ENCODE measurements at places on chromosomes 1 and 21.

DNA sequence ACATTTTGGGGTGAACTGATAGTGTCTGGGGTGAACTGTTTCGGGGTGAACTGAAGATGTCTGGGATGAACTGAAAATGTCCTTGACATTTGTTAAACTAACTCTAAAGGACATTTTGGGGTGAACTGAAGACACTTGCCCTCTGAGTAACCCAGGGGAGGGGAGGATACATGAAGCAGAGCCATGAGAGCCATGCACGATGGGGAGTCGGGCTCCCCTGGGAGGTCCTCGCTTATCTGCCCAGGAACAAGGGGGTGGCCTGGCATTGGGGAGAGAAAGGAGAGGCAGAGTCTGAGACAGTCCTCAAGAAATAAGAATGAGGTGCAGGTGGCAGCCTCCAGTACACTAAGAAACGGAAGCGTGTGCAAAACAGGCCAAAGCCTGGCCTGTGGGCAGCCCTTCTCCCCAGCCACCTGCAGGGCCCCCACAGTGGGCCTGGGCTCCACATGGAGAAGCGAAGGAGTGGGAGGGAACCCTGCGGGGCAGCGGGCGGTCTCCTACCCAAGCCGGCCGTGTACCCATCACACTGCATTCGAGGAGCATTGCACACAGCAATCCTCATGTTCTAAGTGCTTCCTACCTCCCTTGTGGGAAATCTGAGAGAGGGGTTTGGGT is 24.2 kb downstream of the RSPH1 start:
- DNase-seq, result no peak

DNA sequence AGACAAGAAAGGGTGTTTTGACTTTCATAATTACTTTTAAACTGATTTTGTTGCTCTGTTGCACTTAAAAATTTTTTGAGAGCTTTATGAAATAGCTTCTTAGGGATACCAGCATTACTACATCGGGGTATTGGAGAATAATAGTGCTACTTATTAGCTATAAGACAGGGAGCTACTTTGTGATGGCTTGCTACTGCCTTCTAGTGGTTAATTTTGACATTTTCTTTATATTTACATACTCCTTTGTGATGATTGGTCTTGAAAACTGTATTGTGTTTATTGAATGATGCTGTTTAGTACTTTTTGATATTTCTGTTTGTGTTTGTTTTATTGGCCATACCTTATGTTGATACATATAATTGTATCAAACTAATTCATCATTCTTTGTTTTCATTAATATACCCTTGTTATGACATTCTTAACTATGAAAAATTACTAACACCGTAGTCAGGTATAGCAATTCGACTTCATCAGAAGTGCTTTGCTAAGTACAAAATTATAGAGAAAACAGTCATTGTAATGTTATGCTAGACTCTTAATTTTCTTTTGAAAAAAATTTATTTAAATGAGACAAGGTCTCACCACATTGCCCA is 85.5 kb downstream of the CLIC4 start:
- no peak for DNase-seq

DNA sequence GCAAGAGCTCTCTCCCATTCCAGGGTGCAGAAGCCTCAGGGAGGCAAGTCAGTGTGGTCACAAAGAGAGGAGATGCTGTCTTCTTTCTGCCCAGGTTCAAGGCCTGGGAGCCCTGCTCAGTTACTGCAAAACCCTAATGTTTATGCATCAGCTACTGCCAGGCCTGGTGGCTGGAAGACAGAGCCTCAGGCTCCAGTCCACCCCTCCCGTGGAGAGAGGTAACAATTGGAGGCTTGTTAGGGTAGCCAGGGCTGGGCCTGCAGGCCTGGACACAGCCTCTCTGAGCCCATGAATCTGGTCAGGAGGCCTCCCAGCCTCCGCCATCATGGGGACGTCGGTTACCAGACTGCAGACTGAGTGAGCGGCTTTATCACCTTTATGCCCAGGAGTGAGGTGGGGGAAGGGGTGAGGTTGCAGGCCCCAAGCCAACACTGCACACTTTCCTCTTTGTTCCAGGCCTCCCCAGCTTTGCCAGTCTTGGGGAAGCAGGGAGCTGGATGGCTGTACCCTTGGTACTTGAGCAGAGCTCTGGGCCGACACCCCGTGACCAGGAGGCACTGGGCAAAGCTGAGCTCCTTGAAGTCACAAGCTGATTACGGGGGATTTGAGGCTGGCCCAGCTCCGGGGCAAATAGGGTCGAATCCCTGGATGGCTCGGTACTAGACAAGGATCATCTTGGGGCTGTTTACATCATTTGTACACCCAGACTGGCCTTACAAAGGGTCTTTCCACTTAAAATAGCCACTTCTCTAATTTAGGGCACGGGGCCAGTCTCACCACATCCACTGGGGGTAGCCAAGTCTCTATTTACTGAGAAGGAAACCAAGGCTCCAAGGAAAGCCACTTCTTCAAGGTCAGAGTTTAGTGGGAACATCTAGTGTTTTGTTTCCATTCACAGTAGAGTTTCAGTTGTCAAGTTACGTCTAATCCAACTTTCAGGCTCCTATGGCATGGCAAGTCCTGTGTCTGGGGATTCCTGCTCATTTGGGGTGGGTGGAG is 5.2 kb downstream of the SLC2A1 start:
- DNase-seq, result no peak

GRCh38 chr1:3593745-3594144 is 17.6 kb downstream of the MEGF6 start:
- DNase-seq, result no peak

GRCh38 chr1:925561-926421 is 2.1 kb downstream of the SAMD11 start:
- DNase-seq, result no peak

GRCh38 chr1:76390456-76390855 is 315.9 kb downstream of the ST6GALNAC3 start:
- DNase-seq, result no peak

- no peak for DNase-seq
Observed at GRCh38 chr1:31755850-31756492, 8.2 kb downstream of the ADGRB2 start.

- no peak for DNase-seq
Observed at GRCh38 chr1:64499966-64500365, 30.0 kb downstream of the CACHD1 start.

DNA sequence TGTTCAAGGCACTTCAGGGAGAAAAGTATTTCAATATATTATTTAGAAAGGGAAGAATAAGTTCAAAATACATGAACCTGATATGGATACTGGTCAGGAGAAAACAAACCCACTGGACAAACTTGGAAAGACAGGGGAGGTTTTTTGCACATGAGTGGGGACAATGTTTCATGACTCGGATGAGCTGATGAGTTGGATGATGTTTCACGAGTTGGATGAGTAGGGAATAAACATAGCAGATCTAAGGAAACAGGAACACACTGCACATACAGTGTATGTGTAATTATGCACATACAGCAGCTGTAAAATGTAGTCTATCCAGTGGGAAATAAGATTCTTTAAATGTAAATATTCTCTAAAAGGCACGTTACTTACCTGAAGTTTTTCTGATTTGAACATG is 682.9 kb upstream of the ADAMTS5 start:
- no peak for DNase-seq

DNA sequence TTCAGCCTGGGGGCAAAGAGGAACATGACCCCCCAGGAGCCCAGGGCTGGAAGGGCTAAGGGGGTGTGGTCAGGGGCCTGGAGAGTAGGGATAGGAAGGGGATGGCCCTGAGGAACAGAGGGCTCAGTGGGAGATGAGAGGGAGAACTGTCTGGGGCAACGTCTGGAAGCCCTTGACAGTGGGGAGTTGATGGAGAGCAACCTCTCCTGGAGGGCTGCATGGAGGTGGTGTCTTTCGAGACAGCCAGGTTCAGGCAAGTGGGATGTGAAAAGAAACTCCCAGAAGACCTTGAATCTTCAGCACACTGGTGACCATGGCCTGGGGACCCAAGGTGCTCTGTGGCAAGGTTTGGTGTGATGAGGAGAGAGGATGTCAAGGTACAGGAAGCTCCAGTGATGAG is 54.2 kb upstream of the RUNX3 start:
- no peak for DNase-seq

DNA sequence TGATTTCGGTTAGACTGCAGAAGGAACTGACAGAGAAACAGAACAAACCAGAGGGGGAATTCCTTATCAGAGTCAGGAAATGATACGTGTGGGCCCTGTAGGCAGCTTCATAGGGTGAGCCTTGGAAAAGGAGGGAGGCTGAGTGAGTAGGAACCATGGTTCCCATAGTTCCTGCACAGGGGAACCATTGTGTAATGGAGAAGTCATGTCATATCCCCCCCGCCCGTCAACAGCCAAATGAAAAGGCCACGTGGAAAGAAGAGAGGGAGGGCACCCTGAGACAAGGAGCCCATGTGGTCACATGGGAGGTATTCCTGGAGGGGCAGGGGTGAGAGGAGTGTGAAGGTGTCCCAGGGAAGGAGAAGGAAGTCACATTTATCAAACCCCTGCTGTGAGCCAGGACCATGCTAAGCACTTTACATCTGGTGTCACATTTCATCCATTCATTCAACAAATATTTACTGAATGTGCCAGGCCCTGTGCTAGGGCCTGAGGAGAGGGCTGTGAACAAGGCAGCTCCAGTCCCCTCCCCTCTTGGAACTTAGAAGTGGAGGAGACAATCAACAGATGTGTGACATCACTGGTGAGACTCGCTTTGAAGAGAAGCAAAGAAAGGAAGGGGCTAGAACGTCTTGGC is 15.7 kb upstream of the FGR start:
- DNase-seq, result no peak

DNA sequence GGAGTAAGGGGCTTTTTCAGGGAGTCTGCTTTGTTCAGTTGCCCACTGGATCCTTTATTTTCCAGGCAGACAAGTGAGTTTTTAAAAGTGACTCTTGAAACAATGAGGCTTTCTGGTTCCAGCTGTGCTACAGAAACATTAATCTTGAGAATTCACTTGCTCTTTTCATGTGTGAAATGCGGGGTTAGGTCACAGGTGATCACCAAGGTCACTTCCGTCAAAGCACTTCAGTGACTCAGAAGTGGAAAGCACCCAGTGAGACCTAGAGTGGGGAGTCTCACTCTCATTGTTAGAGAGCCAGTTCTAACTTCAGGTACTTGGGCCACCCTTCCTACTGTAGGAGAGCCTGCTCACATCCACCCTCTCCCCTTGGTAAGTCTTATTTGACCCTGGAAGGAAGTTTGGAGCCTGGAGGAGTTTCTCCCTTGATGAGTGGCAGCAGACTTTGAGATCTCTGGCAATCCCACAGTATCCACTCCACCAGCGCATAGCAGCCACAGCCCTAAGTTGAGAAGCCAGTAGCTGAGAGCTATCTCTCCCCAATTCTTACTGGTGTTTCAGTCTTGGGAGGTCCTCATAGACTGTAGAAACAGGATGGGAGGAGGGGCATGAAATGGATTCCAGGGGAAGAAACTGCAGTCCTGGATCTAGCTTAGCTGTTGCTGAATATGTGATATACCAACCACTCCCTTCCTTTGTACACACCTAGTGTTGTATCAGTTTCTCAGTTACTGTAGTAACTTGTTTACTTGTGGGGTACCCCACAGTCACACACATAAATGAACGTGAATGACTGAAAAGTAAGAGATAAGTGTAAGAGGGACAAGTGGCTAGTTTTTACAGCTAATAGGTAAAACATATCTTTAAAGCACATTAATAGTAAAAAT is 3.1 kb downstream of the TACSTD2 start:
- no peak for DNase-seq

GRCh38 chr1:163444665-163445064 is 122.9 kb downstream of the NUF2 start:
- DNase-seq, result no peak

DNA sequence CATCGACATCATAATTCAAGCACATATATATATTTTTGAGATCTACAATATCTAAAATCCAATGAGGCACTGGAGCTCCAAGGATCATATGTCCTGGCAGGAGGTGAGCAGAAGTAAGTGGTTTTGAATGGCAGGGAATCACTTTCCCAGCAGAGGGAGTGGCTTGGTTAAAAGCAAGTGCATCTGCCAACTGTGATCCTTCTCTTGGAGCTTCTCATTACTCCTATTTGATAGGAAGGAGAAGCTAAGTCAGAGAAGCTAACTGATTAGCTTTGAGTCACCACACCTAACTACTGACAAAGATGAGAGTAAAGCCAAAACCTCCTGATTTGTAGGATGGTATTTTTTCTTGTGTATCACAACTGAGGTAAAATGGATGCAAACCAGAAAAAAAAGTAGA is 55.0 kb downstream of the ALG14 start:
- no peak for DNase-seq

Measured in stimulated activated CD8-positive, alpha-beta memory T cell treated with anti-CD3 and anti-CD28 coated beads, Interleukin-12 subunit alpha, Interleukin-12 subunit beta, amount 100 ng/mL, for 1 hour (primary cell).